COR-L47 (cell line): ENCODE measurements at places on chromosomes 6 and 20.

DNA sequence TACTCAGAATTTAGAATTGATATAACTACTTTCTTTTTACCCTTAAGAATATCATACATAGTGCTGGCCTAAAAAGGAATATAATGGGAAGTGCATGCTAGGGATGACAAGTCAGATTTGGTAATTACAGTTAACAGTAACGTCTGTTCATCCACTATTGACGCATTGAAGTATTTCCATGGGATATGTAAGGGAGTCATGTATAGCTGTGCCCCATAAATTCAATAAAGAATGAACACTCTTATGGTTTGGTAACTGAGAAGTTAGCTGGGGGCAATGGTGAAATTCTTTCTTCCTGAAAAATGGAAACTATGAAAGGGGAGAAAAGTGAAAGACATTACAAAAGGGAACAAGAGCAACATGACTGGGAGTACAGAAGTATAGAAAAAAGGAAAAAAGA, 2.6 kb upstream of the COL19A1 start:
- no peak for DNase-seq

- DNase-seq, result no peak
These were observed 68.7 kb upstream of the TAB2 start for GRCh38 chr6:149248693-149249369.

- no peak for DNase-seq
These were observed 465.3 kb downstream of the CBLN4 start for GRCh38 chr20:55540013-55540412.

- DNase-seq, result no peak
These were observed 17.9 kb downstream of the MDFI start for GRCh38 chr6:41656002-41656691.

GRCh38 chr6:114068771-114069170, 97.8 kb upstream of the HDAC2 start:
- DNase-seq, result no peak
